ENCODE measurements at places on chromosomes 1 and 21.

GRCh38 chr1:202599669-202600431 lies 110.4 kb downstream of the SYT2 start:
- peaks cover 2% of the 10 kb centered on the region for H3K36me3 ChIP-seq
- DNase-seq: no peak
- no peak overlapping the region for H3K27ac ChIP-seq

DNA sequence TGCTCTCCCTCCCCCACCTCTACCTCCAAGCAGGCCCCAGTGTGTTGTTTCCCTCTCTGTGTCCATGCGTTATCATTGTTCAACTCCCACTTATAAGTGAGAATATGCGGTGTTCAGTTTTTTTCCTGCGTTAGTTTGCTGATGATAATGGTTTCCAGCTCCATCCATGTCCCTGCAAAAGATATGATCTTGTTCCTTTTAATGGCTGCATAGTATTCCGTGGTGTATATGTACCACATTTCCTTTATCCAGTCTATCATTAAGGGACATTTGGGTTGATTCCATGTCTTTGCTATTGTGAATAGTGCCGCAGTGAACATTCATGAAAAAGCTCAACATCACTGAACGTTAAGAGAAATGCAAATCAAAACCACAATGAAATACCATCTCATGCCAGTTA lies 58.6 kb downstream of the DNAH14 start:
- DNase-seq: no peak
- no peaks in the 10 kb centered on the region for H3K36me3 ChIP-seq
- no peak overlapping the region for H3K27ac ChIP-seq
- H3K27me3 ChIP-seq: peaks cover 17% of the 10 kb centered on the region
- H3K4me1 ChIP-seq: no peaks in the 10 kb centered on the region

DNA sequence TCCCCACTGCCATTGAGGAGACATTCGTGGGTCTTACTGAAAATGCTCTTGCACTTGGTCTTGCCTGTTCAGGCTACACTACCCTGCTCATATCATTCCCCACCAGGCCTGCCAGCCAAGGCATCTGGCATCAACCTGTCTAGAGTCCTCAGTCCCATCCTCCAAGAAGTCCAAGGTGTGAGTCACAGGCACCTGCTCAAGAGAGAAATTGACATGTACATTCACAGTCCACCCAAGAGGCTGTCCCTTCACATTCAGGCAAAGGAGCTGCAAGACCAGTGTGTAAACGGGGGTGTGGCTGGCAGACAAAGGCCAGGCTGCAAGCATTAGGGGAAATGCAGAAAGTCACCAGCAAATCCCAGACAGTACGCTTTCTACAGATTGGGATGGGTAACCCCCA lies 13.1 kb upstream of the PLA2G2C start:
- H3K27ac ChIP-seq: no peak overlapping the region
- H3K4me3 ChIP-seq: no peak overlapping the region
- no peak for DNase-seq
- H3K4me1 ChIP-seq: peaks cover 6% of the 10 kb centered on the region
- peaks cover 71% of the 10 kb centered on the region for H3K27me3 ChIP-seq
- no peaks in the 10 kb centered on the region for H3K36me3 ChIP-seq

GRCh38 chr1:168333562-168334276 lies 53.0 kb downstream of the TBX19 start:
- H3K4me1 ChIP-seq: peaks cover 12% of the 10 kb centered on the region
- no peak overlapping the region for H3K27ac ChIP-seq
- H3K4me3 ChIP-seq: no peak overlapping the region
- DNase-seq: no peak

- no peak overlapping the region for H3K27ac ChIP-seq
These were observed 13.6 kb downstream of the RHBG start for GRCh38 chr1:156382561-156382960.

DNA sequence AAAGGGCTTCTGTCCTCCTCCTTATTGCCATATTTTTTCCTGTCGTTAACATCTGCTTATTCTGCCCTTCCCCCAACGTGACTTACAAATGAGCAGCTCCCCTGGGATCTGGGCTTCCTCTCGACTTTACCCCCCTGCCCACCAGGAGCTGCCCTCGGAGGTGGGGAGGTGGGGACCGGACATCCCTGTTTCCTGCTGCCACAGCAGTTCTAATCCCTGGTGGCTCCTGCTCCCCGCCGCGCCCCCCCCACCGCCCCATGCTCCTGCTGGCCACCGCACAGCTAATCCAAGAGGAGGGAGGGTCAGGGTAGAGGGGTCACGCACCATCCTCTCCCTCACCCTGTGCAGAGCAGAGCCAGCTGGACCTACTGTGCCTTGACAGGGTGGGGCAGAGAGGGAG lies 4.4 kb upstream of the SLC27A3 start:
- H3K36me3 ChIP-seq: peaks cover 25% of the 10 kb centered on the region
- no peak for DNase-seq
- no peak overlapping the region for H3K4me3 ChIP-seq
- H3K27ac ChIP-seq: no peak overlapping the region

DNA sequence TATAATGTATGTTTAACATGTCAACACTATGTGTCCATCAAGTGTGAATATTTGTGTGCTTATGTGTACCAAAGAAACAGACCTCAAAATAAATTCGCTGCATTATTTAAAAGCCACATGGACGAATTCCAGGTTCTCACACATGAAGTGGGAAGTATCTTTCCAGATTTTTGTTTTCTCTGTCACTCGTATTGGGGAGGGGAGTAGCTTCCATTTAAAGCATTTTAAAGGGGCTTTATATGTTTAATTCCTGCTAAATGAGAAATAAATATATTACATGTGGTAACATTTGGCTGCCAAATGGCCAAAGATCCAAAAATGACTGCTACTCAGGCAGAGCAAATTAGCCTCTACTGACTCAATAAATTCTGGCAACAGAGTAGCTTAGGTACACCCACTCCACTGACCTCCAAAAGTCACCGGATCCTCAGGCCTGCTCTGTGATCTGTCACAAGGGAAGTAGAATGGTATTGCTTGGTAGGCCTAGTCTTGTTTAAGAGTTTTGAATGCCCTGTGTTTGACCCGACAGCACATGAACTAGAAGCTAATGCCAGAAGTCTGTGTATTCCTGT lies 178.1 kb downstream of the ZP4 start:
- H3K27ac ChIP-seq: no peak overlapping the region
- no peak overlapping the region for H3K4me3 ChIP-seq
- no peaks in the 10 kb centered on the region for H3K36me3 ChIP-seq
- no peaks in the 10 kb centered on the region for H3K27me3 ChIP-seq
